ENCODE measurements at places on chromosomes 11 and 22.

DNA sequence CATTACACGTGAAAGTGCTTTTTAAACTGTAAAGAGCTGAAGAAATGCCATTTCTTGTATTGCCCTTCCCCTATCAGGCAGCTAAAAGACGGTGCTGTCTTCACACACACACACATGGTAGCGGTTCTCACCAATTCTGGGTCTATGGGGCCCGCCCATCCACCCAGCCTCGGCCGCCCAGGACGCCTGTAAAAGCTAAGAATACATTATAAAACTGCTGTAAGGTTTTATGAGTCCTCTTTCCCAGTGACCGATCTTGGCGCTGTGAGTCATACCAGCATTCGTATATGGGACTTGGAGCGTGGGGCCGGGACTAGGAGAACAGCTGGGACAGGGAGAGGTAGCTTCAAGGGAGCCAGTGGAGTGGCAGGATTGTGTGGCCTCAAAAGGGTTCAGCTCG, 149.7 kb upstream of the CADM1 start:
- no peak for DNase-seq

- no peak for DNase-seq
Measured at GRCh38 chr11:33588056-33588455, 112.6 kb downstream of the C11orf91 start.

DNA sequence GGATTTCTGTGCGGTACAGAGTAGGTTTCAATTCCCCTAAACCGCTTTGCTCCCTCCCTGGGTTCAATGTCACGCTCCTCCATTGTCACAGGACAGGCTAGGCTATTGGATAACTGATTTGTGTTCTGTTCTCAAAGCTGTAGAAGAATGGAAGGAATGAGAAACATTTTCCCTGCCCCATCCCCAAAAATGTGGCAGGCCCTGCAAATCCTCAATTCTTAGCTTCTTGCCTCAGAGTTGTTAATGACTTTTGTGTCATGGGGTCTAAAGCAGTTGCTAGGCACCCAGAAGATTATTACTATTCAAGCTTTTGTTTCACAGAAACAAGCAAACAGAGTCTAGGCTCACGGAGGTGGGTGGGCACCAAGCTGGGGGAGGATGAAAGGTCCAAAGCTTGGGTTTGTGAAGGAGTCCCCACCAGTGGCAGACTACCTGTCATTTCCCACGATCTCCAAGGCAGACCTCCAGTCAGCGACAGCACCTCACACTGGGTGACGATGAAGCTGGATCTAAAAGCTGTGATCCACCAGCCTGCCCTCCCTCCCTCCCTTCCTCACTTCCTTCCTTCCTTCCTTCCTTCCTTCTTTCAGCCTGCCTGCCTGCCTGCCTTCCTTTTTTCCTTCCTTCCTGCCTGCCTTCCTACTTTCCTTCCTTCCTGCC, 1080.2 kb downstream of the OPCML start:
- no peak for DNase-seq

- no peak for DNase-seq
Measured at GRCh38 chr22:19810381-19811201, 44.1 kb downstream of the GNB1L start.

DNA sequence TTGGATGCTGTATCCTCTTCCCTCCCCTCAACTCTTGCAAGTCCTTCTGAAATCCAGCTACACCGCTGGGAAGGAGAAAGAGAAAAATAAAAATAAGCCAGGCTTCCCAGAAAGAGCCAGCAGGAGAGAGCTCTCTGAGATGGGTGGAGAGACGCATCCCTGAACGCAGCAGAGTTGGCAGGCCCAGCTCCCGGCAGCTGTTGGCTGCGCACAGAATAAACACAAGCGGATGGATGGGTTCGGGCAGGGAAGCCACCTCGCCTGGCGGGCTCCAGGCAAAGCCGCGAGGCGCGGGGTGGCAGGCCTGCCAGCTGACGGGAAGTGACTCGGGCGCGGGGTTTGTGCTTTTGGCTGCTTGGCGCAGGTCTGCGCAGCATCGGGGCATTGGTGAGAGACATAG, 537.7 kb downstream of the MIAT start:
- DNase-seq = no peak

- DNase-seq = no peak
Measured at GRCh38 chr11:92390783-92391182, 166.2 kb downstream of the FAT3 start.

- no peak for DNase-seq
Measured at GRCh38 chr11:111912535-111912934, at the start of gene HSPB2. Gene HSPB2, plus strand, starts transcription at chr11:111912734. Its CDS starts 96 bp downstream, at chr11:111912830.

GRCh38 chr22:44326491-44326885, 13.7 kb upstream of the SHISAL1 start:
- no peak for DNase-seq

GRCh38 chr11:74742070-74742469, 6.6 kb upstream of the RNF169 start:
- no peak for DNase-seq

DNA sequence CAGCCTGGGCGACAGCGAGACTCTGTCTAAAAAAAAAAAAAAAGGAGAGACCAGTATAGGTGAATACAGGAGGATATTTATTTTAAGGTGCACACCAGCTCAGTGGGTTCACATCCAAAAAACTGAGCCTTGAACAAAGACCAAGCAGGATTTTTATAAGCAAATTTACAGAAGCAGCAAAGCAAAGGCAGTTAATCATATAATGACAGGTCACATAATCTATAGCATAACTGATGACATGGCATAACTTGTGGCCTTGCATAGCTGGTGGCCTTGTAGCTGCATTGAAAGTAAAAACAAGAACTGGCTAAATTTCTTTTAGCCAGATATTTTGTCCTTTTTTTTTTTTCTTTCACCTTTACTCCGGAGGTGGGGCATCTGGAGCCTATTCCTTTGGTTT, 2.7 kb upstream of the PLAAT3 start:
- DNase-seq = no peak

DNA sequence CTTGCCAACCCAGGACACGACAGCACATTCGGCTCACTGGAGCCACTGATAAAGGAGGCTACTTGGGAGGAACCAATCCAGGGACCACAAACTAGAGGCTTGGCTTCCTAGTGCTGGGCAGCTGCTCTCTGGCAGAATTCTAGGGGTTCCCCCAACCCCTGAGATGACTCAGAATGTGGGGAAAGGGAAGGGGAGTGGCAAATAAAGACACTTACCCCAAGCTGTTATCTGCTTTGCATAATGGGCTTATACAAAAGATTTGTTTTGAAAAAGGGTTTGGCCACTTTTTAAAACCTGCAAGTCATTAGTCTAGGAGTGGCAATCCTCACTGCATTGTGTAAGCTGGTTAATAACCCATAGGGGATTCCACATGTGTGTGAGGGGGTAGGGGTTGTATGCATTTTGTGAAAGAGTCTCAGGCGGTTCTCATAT, 64.1 kb upstream of the LMO1 start:
- no peak for DNase-seq

GRCh38 chr11:128625746-128626145, 38.4 kb upstream of the ETS1 start:
- DNase-seq = no peak

GRCh38 chr11:75924966-75925784, 110.2 kb downstream of the UVRAG start:
- DNase-seq = no peak

- no peak for DNase-seq
Measured at GRCh38 chr11:14253840-14254239, 105.1 kb downstream of the RRAS2 start.

- no peak for DNase-seq
Measured at GRCh38 chr11:8329847-8330361, 66.2 kb upstream of the LMO1 start.

DNA sequence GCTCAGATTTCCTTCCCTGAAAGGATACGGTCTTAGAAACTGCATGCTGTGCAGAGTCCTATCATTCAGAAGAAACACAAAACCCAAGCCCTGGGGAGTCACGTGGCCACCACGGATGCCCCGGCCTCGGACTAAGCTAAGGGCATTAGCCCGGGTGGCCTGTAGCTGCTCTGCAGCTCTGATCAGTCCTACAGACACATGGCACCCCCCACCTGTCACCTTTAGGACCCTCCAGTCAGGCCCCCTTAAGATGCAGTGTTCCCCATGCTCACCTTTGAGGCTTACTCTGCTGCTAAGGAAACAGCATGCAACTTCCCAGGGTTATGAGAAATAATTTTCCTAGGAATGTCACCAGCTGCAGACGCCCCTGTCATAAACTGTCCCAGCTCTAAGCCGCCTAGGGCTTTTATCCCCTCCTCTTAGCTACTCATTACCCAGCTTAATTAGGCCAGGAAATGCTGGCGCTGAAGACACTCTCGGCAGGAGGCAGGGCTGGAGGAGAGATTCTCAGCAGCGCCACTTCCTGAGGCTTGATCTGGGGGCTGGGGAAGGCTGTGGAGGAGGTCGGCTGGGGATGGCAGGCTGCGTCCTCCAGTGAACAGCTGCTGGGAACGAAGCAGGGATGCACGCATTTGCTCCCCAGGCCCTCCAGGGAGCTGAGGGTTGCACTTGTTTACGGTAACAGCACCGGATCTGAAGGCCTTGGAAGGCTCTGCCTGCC, 47.2 kb upstream of the ADA2 start:
- peak; percentile 10 for DNase-seq

GRCh38 chr11:22415476-22415875, 77.3 kb downstream of the SLC17A6 start:
- no peak for DNase-seq

DNA sequence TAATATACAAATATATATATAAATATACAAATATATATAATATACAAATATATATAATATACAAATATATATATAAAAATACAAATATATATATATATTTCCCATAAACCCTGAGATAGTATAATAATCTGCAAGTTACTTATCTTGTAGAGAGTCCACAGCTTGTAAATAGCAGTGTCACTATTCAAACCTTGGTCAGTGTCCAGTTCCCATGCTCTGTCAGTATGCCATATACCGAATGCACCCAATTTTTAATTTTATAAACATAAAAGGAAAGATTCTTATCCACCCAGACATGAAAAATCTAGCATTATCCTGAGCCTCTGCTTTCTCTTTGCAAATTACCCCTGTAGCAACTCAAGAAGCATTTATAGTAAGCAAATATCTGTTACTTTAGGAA, 21.6 kb upstream of the CTSC start:
- DNase-seq = no peak

DNA sequence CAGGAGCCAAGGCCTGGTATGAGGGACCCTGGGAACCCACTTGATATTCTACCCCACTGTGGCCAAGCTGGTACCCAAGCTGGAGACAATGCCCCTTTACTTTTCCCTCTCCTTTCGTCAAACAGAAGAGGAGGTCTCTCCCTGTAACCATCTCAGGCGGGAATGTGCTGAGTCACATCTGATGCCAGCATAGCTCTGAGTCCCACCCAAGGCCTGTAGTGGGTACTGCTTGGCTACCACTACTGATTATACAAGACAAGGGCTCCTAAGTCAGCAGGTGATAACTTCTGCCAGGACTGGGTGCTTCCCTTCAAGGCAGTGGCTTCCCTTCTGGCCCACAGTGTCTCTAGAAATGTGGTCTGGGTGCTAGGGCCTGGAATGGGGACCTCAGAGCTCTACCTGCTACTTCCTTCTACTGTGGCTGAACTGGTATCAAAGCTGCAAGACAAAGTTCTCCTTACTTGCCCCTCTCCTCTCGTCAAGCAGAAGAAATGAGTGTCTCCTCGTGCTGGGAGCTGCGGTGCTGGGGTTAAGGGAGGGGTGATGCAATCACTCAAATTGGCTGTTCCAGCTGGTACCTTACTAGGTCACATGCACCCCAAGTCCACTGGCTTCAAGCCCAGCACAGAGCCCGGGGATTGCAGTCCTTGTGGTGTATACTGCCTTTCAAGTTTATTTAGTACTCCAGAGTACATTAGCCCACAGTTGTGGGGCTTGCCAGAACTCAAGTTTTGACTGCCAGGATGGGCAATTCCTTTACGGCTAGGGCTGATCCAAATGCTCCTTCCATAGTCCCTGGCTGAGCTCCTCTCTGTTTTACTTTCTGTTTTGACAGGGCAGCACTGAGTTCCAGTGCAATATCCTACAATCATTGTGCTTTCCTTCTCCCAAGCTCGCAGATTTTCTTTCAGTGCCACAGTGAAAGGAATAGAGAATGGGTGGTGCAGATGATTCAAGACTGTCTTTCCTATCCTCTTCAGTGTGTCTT, 419.7 kb upstream of the CNTN5 start:
- no peak for DNase-seq

GRCh38 chr11:113138731-113139130, 175.7 kb upstream of the TTC12 start:
- DNase-seq = no peak

- no peak for DNase-seq
Measured at GRCh38 chr11:130897262-130898182, 18.8 kb downstream of the SNX19 start.

GRCh38 chr22:33303099-33303498, 244.9 kb upstream of the SYN3 start:
- DNase-seq = no peak

DNA sequence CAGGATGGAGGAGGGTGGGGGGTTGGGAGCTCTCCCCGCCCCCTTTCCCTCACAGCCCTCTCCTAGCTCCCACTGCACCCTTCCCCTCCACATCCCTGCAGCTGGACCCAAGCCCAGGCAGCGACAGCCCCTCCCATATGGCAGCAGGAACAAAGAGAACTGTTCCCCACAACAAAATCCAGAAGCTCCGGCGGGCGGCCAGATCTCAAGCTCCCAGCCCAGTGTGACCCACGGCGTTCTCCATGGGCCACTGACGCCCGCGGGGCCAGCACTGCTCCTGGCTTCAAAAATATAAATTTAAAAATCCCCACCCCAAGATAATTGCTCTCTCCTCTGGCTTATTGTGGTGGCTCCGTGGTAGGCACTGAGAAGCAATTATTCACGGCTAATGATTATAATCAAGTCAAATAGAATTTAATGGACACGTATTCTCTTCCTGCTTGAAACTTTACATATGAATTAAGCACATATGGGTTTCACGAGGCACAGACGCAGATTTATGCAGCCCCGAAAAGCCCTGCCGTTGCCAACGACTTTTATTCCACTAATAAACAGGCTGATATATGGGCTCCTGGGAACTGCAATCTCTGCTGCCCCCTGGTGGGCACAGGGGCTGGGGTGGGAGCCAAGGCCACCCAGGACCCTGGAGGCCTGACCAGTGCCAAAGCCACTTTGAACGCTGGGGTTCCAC, 17.5 kb downstream of the MACROD1 start:
- DNase-seq = peak; percentile 57

DNA sequence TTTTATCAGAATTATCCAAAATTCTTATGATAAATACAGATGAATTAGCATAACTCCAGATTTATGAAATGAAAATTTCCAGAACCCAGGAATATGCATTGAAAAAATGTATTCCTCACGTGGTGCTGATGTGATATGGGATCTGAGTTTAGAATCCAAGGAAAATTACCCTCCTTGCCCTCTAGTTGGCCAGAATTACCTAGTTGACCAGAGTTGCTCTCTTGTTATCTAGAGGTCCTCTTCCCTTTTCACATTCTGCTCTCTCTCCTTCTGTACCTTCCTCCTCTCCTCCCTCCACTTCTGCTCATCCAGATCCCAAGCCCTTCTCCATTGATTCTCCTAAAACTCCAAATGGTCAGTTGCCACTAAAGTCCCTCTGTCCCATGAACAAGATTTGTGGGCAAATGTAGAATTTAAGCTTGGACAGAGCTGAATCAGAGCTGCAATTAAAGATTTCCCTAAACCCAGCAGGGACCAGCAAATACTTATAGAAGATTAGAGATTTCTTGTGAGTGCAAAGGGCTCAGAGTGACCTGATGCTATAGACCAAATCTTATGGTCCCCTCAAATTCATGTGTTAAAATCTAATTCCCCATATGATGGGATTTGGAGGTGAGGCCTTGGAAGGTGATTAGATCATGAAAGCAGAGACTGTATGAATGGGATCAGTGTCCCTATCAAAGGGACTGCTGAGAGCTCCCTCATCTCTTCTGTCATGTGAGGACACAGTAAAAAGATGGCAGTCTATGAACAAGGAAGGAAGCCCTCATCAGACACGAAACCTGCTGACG, 103.2 kb upstream of the IGLL5 start:
- no peak for DNase-seq

- DNase-seq = no peak
Measured at GRCh38 chr11:15972838-15973237, 383.5 kb downstream of the SOX6 start.

All from central memory CD4-positive, alpha-beta T cell (primary cell).